Activated gamma-delta T cell treated with anti-CD3 and anti-CD28 coated beads, Interleukin-2, amount 50 U/mL, for 16 hours (primary cell): ENCODE measurements at places on chromosomes 7 and 10.

- no peak for DNase-seq
These were observed 354.2 kb upstream of the DPP6 start for GRCh38 chr7:153698046-153698445.

- no peak for DNase-seq
These were observed 58.1 kb downstream of the PRTFDC1 start for GRCh38 chr10:24894309-24894708.

DNA sequence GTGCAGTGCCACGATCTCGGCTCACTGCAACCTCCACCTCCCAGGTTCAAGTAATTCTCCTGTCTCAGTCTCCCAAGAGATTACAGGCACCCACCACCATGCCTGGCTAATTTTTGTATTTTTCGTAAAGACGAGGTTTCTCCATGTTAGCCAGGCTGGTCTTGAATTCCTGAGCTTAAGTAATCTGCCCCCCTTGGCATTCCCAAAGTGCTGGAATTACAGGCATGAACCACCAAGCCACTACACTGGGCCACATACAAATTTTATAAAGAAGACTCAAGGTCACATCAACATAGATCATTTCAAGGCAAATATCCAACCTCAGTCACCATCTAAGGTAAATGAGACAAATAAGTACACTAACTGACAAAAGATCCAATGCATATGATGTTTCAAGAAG, 32.1 kb downstream of the IGF2BP3 start:
- DNase-seq = no peak

DNA sequence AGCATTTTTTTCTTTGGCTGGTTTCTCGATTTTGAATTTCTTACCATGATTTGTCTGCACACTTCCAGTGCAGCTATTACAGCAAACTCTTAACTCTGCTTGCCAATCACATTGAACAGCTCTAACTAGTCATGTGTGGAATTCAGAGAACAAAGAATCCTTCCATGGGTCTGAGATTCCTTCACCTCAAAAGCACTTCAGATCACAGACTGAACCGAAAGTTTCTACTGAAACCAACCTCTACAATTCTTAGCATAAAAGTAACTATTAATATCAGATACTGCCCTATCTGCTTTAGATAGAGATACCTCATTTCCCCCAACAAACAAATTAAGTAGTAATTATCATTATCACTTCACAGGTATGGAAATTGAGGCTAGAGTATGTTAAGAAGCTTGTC, 56.5 kb upstream of the SP4 start:
- no peak for DNase-seq

GRCh38 chr10:31456468-31456867, 137.5 kb downstream of the ZEB1 start:
- no peak for DNase-seq

DNA sequence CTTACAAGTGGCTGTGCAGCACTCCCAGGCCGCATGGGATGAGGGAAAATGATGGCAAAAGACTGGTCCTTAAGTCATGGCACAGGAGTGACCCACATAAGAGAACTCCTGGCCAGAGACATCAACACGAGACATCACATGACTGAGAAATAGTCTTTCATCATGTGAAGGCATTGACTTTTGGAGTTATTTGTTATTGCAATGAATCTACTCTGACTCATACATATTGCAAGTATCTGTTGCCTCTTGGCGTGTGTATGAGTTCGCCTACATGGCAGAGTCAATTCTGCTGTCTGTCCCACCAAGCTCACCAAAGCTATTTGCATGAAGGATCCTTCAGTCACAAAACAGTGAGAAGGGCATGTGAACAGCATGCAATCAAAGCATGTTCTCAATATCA, 59.7 kb upstream of the HABP2 start:
- DNase-seq = no peak

- no peak for DNase-seq
These were observed 271.7 kb downstream of the TRIL start for GRCh38 chr7:28686418-28686800.

- no peak for DNase-seq
These were observed 56.5 kb downstream of the RBM17 start for GRCh38 chr10:6145166-6145987.

GRCh38 chr10:94080108-94080507, 86.4 kb downstream of the PLCE1 start:
- no peak for DNase-seq

GRCh38 chr7:101066141-101066832, 19.0 kb upstream of the TRIM56 start:
- DNase-seq = no peak
